Cardiac muscle cell (in vitro differentiated cells and primary cell): ENCODE measurements at places on chromosomes 13 and 19. TPM values are rescaled to one million over a fixed set of nuclear protein-coding genes. Genes with fewer than 3 reads are reported as not detected.

DNA sequence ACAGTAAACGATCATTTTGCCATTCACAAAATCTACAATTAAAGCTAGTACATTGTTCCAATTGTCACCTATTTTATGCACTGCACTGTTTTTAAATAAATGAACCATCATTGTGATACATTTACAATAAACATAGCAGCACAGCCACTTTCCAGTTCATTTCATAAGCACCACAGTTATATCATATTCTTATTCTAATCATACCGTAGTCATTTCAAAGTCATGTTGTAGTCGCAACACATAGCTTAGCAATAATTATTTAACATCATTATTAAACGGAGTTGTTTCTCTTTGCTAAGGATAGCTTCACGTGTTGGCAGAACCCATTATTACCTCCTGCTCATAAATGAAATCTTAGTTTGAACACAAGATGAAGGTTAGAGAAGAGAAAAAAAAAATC lies 2.2 kb upstream of the PCDH9 start:
- no peaks in the 10 kb centered on the region for H3K36me3 ChIP-seq
- H3K4me1 ChIP-seq, result peaks cover 8% of the 10 kb centered on the region
- no peaks in the 10 kb centered on the region for H3K27me3 ChIP-seq
- H3K4me3 ChIP-seq, result no peak overlapping the region
- H3K27ac ChIP-seq, result no peak overlapping the region

- H3K27ac ChIP-seq, result no peak overlapping the region
- H3K36me3 ChIP-seq, result no peaks in the 10 kb centered on the region
- peak; percentile 67 for DNase-seq
- H3K4me3 ChIP-seq, result no peak overlapping the region
- no peaks in the 10 kb centered on the region for H3K27me3 ChIP-seq
Measured at GRCh38 chr19:52748336-52748950, 13.6 kb upstream of the ZNF611 start.

- H3K4me3 ChIP-seq, result peak overlapping the region; percentile 10
- H3K27ac ChIP-seq, result no peak overlapping the region
- H3K27me3 ChIP-seq, result peaks cover 6% of the 10 kb centered on the region
- peaks cover 11% of the 10 kb centered on the region for H3K4me1 ChIP-seq
Measured at GRCh38 chr13:38693641-38694040, 6.8 kb downstream of the FREM2 start.

DNA sequence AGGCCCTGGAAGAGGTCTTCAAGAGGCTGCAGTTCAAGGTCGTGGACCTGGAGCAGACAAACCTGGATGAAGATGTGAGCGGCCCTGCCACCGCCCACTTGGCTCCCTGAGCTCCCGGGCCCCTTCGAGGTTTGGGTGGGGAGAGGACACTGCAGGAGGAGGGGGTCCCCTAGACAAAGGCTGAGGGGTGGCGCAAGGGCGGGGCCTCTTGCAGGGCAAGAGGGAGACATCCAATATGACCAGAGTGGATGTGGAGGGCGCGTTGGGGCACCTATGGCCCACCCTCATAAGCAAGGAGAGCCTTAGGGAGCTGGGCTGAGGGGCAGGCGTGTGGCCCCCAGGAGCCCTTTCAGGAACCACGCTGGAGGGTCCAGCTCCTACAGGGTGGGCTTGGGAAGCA lies 20.2 kb downstream of the NKPD1 start:
- no peak overlapping the region for H3K27ac ChIP-seq
- peaks cover 8% of the 10 kb centered on the region for H3K4me1 ChIP-seq
- no peaks in the 10 kb centered on the region for H3K27me3 ChIP-seq
- peaks cover 7% of the 10 kb centered on the region for H3K36me3 ChIP-seq

DNA sequence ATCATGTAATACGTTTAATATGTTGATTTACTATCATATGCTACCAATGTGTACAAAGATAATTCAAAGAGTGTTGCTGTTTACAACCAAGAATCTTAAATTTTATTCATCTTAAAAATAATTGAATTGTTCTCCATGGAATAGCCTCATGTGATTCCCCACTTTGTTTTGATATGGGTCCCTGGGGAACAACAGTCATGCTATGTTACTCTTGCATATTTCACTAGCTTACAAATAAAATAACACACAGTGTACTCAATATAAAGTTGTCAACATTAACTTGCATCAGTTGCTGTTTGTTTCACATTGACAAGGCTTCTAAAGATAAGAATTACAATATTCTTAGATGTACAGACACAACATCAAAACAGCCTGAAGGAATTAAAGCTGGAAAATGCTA lies 2.3 kb downstream of the ENOX1 start:
- peaks cover 66% of the 10 kb centered on the region for H3K27me3 ChIP-seq
- no peak for DNase-seq
- H3K4me3 ChIP-seq, result no peak overlapping the region
- no peaks in the 10 kb centered on the region for H3K36me3 ChIP-seq
- H3K4me1 ChIP-seq, result peaks cover 3% of the 10 kb centered on the region
- H3K27ac ChIP-seq, result no peak overlapping the region

DNA sequence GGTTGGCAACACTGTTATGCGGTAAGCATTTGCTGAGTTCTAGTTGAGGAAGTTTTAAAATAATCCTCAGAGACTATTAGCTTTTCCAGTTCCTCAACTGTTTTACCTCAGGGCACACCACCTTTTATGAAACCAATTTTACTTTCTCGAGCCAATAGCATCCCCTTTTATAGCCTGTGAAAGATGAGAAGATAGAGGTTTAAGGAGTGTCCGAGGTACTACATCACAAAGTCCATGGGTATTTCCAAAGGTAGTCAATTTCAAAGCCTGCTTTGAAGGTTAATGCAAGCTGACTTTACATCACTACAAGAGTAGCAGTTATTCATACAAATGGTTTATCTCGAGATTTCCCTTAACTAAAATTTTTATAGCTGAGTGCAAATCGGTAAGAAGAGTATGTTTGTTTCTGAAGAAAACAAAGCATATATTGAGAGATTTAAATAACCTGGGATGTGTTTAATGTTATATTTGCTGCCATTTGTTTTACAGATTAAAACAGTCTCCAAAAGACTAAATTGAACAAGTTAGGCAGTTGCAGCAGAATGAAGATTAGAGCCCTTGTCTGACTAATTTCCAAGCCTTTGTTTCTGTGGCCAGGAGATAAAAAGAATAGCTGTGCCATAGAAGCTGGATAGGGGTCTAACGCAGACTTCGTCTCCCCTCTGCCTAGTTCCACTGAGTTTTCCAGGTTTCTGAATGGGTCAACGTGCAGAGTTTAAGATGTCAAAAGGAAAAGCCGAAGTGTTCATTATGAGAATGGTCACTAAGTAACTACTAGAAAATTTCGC lies 74.7 kb upstream of the TRPC4 start:
- no peak overlapping the region for H3K27ac ChIP-seq
- DNase-seq, result no peak
- no peaks in the 10 kb centered on the region for H3K4me1 ChIP-seq
- H3K27me3 ChIP-seq, result no peaks in the 10 kb centered on the region

DNA sequence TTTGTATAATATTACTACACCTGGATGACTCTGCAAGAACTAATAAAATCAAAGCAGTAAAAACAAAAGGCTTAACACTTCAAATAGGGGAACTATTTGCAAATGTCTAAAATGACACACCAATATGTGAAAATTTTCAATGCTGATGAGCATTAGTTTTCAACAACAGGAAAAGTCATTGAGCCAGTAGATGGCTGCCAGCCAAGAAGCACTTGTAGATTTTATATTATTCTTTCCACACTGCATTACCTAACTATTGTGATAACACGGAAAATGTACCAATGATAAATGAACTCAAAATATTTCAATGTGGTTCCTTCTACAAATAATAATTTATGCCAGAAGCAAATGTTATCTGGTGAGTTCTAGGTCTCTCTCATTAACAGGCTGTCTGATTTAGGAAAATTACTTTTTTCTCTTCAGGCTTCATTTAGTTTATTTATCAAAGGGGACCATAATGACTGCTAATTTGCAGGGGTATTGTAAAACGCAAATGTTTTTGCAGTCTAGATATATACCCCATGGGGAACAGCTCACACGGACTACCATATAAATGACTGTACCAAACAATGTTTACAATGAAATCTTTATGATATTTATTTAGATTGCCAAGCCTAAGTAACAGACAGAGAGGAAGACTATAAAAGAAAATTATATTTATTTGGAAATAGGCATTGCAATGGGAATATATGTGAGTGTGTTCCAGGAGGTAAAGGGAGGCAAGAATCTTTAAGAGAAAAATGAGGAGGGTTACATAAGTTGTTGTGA lies 407.8 kb downstream of the LIG4 start:
- no peak overlapping the region for H3K27ac ChIP-seq
- peak; percentile 9 for DNase-seq
- H3K36me3 ChIP-seq, result no peaks in the 10 kb centered on the region
- H3K4me3 ChIP-seq, result no peak overlapping the region
- no peaks in the 10 kb centered on the region for H3K4me1 ChIP-seq

DNA sequence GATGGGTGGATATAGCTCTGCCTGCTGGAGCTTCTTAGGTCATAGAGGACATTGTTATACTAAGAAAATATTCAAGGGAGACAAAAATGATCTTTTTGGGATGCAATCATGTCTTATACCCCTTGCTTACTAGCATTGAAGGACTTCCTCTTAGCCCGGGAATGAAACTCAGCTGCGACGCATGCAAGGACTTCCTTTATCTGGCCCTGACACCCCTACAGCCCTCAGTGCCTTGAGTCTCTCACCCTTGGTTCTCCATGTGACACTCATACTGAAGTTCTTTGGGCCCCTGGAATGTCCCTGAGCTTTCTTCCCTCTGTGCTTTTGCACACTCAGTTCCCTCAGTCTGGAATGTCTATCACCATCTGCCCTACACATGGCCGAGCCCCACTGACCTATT lies 72.5 kb upstream of the MTIF3 start:
- no peaks in the 10 kb centered on the region for H3K4me1 ChIP-seq
- H3K27me3 ChIP-seq, result peaks cover 8% of the 10 kb centered on the region
- H3K27ac ChIP-seq, result no peak overlapping the region
- no peaks in the 10 kb centered on the region for H3K36me3 ChIP-seq

- no peak overlapping the region for H3K4me3 ChIP-seq
- no peak overlapping the region for H3K27ac ChIP-seq
- no peaks in the 10 kb centered on the region for H3K36me3 ChIP-seq
- H3K4me1 ChIP-seq, result no peaks in the 10 kb centered on the region
Measured at GRCh38 chr19:5445561-5446055, 9.6 kb upstream of the ZNRF4 start.

DNA sequence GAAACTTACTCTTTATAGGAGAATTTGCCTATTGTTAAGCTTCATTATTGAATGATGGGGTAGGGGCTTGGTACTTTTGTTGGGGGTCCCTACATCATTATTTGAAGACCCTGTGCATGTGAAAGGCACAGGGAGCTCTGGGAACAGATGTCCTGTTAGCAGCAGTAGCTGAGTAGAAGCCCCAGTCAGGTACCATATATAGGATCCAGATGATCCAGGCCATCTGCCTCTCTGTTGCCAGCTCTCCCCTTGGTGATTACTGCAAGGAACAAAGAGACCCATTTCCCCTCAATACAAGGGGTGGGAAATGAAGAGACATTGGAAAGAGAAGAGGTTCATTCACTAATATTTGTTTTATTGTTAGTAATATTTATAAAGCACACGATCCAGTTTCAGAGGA lies 4.4 kb upstream of the MTMR6 start:
- DNase-seq, result no peak
- no peaks in the 10 kb centered on the region for H3K36me3 ChIP-seq
- peaks cover 28% of the 10 kb centered on the region for H3K27me3 ChIP-seq
- no peaks in the 10 kb centered on the region for H3K4me1 ChIP-seq
- no peak overlapping the region for H3K27ac ChIP-seq
- H3K4me3 ChIP-seq, result no peak overlapping the region

DNA sequence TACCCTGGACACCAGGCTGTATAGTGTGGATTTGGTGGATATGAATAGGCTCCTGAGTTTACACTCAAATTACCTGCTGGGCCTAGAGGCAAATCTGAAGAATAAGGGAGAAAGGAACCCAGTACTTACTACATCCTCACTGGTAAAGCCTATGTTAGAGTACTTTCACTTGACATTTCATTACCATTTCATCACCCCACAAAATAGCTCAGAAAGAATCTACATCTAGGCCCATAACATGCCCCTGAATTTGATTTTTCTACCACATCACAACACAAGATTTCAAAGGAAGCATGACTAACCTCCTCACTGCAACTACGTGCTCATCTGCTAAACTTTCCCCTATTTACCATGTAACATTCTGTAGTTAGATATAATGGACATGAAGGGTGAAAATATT lies 43.3 kb downstream of the VWA8 start:
- no peaks in the 10 kb centered on the region for H3K27me3 ChIP-seq
- no peak overlapping the region for H3K4me3 ChIP-seq
- DNase-seq, result no peak
- H3K4me1 ChIP-seq, result peaks cover 34% of the 10 kb centered on the region
- no peak overlapping the region for H3K27ac ChIP-seq

- H3K4me1 ChIP-seq, result peaks cover 29% of the 10 kb centered on the region
- H3K27ac ChIP-seq, result peak overlapping the region; percentile 68
- no peak overlapping the region for H3K4me3 ChIP-seq
- H3K27me3 ChIP-seq, result no peaks in the 10 kb centered on the region
- H3K36me3 ChIP-seq, result no peaks in the 10 kb centered on the region
- no peak for DNase-seq
Measured at GRCh38 chr13:98173431-98174152, 3.5 kb downstream of the RNF113B start.

DNA sequence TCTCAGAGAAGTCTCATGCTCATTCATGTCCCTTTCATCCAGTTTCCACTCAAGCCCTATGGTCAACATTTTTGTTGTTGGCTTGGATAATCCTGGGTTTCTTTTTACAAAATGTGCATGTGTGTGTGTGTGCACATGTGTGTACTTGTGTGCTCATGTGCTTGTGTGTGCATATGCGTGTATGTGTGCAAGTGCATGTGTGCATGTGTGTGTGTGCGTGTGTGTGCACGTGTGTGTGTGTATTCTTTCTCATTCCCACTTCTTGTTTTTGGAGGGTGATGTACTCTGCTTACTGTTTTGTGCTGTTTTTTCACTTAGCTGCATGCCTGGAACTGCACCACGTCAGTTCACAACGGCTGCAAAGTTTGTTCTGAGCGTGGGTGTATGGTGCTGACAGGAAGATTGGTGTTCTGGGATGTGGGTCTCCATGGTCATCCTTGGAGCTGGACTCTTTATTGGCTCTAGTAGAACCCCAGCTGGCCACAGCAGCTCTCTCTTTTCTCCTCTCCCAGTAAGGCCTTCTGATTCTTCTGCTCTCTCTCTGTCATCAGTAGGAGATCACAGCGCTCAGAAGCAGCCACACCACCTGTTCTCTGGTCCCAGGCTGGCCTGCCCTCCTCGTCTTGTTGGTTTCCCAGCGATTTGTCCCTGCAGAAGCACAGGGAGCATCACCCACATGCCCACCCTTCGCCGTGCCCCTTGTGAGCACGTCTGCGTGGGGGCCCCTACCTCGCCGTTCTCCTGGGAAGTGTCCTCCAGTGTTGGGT lies 60.8 kb downstream of the SOX1 start:
- H3K4me1 ChIP-seq, result no peaks in the 10 kb centered on the region
- no peak overlapping the region for H3K4me3 ChIP-seq
- no peak for DNase-seq
- no peaks in the 10 kb centered on the region for H3K36me3 ChIP-seq

- H3K36me3 ChIP-seq, result no peaks in the 10 kb centered on the region
- no peak overlapping the region for H3K27ac ChIP-seq
Measured at GRCh38 chr13:74004109-74004508, 130.1 kb downstream of the KLF12 start.

- no peaks in the 10 kb centered on the region for H3K36me3 ChIP-seq
Measured at GRCh38 chr13:75870397-75870903, 234.3 kb downstream of the LMO7 start.

- no peak overlapping the region for H3K27ac ChIP-seq
- H3K4me1 ChIP-seq, result no peaks in the 10 kb centered on the region
- no peaks in the 10 kb centered on the region for H3K36me3 ChIP-seq
- H3K27me3 ChIP-seq, result no peaks in the 10 kb centered on the region
- no peak for DNase-seq
Measured at GRCh38 chr13:45896285-45896684, 44.7 kb upstream of the SIAH3 start.

The SUCLA2 gene
- 58.9 and 74.1 TPM in 2 replicates for total RNA-seq

The ATXN8OS gene
- total RNA-seq, result not detected in 2 replicates

The CXCL17 gene
- 0.25 TPM in 1 of 2 replicates, not detected in the other for total RNA-seq

The PTPRS gene
- total RNA-seq, result 247 and 351 TPM in 2 replicates

The F10 gene
- 5.5 and 6.6 TPM in 2 replicates for total RNA-seq

The NLRP5 gene
- not detected in 2 replicates for total RNA-seq

The TPTE2 gene
- 0.24 TPM in 1 of 2 replicates, not detected in the other for total RNA-seq
